ENCODE measurements at places on chromosomes 7 and 10. TPM values are rescaled to one million over a fixed set of nuclear protein-coding genes. Genes with fewer than 3 reads are reported as not detected.
A peak's percentile ranks its signal among the peaks of the same experiment; 100 is the strongest.

- H3K36me3 ChIP-seq, result no peaks in the 10 kb centered on the region
- peaks cover 17% of the 10 kb centered on the region for H3K4me1 ChIP-seq
- no peaks in the 10 kb centered on the region for H3K27me3 ChIP-seq
- peak; percentile 23 for DNase-seq
- H3K4me3 ChIP-seq, result no peak overlapping the region
These were observed 26.1 kb upstream of the RSU1 start for GRCh38 chr10:16843252-16843870.

- H3K4me3 ChIP-seq, result no peak overlapping the region
- H3K27ac ChIP-seq, result no peak overlapping the region
- DNase-seq, result no peak
- peaks cover 29% of the 10 kb centered on the region for H3K27me3 ChIP-seq
- H3K36me3 ChIP-seq, result no peaks in the 10 kb centered on the region
These were observed 76.8 kb upstream of the NKX6-2 start for GRCh38 chr10:132862485-132863420.

Gene NODAL
- total RNA-seq, result not detected

Gene LEP
- total RNA-seq, result 26.7 TPM

Gene GAD2
- total RNA-seq, result not detected
